ENCODE measurements at places on chromosomes 1 and 21. TPM values are rescaled to one million over a fixed set of nuclear protein-coding genes. Genes with fewer than 3 reads are reported as not detected.
A peak's percentile ranks its signal among the peaks of the same experiment; 100 is the strongest.

GRCh38 chr1:218382261-218382660 lies 37.1 kb downstream of the TGFB2 start:
- no peak for DNase-seq

The MYOG gene
- not detected for total RNA-seq

The FAM72C gene
- total RNA-seq, result 2.3 TPM

DNA sequence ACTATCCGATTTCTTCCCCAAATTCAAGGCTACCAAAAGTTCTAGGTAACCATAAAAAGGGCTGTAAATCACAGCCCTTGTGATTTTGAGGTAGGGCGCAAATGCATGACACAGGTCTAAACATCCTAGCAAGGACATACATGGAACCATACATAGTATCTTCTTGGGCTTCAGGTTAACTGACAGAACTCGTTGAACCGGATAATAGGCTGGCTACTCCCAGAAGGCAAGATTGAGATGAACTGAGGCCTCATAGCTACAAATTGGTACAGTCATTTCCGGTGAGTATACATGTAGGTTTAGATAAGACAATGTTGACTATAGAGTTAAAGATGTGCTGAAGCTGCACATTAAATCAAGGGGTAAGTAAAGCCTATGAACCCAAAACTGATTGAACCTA lies 27.3 kb upstream of the TP53BP2 start:
- DNase-seq, result no peak

GRCh38 chr1:180791806-180792205 lies 120.9 kb upstream of the KIAA1614 start:
- DNase-seq, result no peak

DNA sequence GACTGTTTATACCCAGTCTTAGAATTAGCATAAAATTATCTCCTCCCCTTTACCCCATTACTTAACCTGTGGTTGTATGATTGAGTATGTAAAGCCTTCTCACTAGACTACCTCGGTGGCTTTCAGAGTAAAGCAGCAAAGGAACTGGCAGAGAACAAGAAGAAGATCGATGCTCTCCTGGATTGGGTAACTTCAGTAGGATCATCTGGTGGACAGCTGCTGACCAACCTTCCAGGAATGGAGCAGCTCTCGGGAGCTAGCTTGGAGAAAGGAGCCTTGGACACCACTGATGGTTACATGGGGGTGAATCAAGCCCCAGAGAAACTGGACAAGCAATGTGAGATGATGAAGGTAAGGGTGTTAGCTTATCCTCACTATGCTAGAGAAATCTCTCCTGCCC lies 138.6 kb upstream of the BMP8A start:
- DNase-seq, result no peak

DNA sequence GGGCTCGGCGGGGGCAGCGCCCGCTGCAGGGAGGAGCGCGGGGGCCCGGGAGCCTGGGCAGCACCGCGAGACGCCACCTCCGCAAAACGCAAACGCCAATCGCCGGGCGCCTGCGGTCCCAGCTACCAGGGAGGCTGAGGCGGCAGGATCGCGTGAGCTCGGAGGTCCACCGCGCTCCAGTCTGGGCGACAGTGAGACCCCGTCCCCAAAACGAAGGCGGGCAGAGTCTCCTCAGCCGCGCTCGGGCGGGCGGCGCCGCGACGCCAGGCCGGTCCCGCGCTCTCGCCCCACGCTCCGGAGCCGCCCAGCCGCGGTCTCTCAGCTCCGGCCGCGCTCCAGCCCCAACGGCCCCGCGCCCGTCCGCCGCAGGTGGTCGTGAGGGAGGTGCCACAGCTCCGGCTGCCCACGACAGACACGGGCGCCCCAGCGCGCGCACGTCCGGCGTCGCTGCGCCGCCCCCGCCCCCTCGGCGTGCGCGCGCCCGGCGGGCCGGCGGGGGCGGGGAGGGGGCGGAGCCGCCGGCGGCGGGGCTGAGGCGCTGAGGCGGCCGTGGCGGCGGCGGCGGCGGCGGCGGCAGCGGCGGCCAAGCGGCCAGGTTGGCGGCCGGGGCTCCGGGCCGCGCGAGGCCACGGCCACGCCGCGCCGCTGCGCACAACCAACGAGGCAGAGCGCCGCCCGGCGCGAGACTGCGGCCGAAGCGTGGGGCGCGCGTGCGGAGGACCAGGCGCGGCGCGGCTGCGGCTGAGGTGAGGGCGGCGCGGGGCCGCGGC lies at the start of gene ADARB1:
TSS of gene ADARB1 (plus strand) at position 533 of the 770 bp plus-strand sequence. CDS start 97,077 bp downstream, outside the sequence.
- DNase-seq, result peak; percentile 59

DNA sequence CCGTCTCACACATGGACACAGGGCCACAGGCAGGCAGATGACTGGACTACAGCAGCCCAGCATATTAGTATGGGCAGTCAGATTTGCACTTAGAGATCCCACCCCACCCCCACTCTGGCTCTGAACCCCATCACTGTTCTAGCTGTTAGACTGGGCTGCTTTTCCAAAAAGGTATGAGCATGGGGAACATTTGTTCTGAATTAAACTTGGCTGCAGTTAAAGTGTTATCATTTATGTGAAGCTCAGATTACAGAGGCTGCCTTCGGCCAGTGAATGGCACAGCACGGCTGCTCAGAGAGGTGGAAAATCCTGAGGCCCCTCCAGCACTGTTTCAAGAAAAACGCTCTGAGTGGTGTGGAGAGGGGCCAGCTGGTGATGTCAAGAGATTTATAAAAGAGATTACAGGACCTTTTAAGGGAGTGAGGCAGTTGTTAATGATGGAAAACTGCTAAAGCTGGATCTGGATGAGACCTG lies 6.9 kb upstream of the NOS1AP start:
- peak; percentile 60 for DNase-seq

The RXRG gene
- not detected for total RNA-seq
